Naive B cell (primary cell): ENCODE measurements at places on chromosomes 12 and 14.

DNA sequence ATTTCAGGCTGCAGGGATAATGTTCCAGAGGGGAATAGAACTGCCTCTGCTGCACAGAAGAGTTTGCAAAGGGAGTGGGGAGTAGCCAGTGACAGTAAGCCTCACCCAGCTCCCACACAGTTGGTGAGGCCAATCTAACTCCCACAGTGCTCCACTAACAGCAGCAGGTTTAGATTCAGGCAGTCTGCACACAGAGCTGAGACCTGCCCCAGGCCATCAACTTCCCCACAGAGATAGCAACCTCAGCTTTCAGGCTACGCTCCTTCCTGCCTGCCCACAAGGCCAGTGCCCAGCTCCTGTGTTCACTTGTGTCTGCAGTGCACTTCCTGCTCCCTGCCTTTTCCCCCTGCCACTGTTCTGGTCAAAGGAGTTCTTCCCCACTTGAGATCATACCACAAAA, 107.5 kb downstream of the TBC1D30 start:
- DNase-seq: no peak

DNA sequence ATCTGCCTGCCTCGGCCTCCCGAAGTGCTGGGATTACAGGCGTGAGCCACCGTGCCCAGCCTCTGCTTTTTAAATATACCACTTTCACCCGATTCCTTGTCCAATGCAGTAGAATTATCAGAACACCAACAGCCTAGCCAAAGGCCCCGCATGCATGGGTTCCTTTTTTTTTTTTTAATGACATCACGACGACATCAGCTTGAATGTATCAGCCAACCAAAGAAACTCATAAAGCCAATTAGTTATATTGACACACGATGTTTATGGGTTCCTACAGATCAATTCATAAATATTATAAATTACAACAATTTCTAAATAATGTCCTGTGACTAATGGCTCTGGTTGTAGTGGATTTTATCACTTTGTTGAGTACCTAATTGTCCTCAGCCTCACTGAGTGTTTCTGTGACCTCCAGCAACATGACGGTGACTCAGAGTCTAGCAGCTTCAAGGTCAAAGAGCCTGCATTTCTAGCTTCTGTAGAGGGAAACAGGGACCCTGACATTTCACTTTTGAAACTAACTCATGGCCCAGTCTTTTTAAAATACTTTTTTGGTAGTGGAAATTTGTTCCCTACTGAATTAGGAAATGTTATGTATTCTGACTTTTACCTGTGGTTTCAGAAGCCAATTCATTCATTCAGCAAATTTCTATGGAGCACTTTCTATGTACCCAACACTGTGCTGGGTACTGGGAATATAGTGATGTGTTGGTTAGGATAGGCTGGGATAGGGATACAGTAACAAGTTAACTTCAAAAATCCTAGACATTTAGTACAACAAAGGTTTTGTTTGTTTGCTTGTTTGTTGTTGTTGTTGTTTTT, 144.1 kb downstream of the SUDS3 start:
- no peak for DNase-seq

DNA sequence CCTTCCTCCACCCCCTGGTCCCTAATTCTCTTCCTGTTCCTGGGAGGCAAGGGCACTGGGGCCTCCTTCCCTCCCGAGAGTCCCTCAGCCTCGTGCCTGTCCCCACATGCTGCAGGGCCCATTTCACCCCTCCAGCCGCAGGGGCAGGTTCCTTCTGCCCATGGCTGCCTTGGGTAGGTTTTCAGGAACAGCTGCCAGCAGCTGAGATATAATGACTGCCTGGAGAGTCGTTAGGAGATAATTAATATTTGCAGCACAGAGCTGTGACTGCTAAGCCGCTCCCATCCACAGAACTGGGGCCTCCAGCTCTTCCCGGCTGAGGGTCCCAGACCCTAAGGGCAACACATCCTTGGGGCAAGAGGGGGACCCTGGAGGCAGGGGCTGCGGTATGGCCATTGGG, 211.9 kb upstream of the LHX5 start:
- no peak for DNase-seq

GRCh38 chr12:120481022-120481767, 11.6 kb upstream of the SRSF9 start:
- no peak for DNase-seq

GRCh38 chr12:76555231-76555767, 4.3 kb downstream of the OSBPL8 start:
- DNase-seq: no peak

- DNase-seq: no peak
Measured at GRCh38 chr14:66383257-66383656, 102.9 kb upstream of the CCDC196 start.

- no peak for DNase-seq
Measured at GRCh38 chr14:89032086-89032649, 207.7 kb downstream of the TTC8 start.

DNA sequence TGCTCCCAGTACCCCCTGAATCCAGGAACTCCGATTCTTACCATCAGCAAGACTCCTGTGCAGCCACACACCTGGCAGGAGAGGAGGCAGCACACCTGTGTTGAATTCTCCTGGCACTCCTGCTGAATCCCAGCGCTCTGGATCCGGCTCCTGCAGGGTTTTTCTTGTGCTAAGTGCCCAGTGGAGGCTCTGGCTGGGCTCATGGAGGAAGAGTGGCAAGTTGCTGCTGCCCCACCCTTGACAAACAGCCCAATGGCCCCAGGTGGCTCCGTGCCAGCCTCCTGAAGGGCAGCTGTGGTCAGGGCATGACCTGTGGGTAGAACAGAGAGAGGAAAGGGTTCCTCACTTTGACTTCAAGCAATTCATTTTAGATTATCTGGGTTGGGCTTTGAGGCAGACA, 20.0 kb downstream of the CRACR2A start:
- no peak for DNase-seq

DNA sequence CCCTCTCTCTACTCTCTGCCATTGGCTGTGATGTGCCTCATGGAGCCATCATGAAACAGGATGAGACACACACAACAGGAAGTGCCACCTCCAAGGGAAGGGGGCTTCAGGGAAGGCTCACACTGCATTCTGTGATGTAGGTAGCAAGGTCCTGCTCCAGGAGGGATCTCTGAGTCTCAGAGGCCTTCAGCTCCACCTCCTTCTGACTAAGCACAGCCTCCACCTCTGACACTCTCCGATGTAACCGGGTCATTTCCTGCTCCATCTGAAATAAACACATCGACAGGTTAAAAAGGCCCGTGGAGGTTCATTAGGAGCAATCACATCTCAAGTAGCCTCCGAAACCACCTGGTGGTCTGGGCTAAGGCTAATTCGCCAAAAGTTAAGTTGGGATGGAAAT, 93.3 kb downstream of the CIT start:
- no peak for DNase-seq

- DNase-seq: no peak
Measured at GRCh38 chr14:24315807-24316596, 4.7 kb downstream of the LTB4R start.

DNA sequence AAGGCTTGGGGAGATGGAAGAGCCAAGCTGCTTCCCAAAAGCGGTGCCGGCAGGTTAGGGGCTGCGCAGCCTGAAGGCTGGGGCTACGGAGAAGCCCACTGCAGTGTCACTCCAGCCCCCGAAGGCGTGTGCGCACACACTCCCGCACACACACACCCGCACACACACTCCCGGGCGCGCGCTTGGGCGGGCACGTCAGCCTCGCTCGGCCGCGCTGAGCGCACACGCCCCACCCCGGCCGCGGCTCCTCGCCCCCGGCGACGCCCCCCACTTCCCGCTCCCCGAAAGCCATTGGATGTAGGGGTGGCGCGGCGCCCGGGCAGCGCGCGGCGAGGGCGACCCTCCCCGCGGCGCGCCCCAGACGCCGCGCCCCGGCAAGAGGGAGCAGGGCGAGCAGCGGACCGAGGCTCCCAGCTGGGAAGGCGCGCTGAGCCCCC, at the start of gene KCNK10:
Gene KCNK10, minus strand, starts transcription at position 184 of the 437 bp plus-strand sequence. CDS start 471 bp downstream, outside the sequence.
- no peak for DNase-seq

DNA sequence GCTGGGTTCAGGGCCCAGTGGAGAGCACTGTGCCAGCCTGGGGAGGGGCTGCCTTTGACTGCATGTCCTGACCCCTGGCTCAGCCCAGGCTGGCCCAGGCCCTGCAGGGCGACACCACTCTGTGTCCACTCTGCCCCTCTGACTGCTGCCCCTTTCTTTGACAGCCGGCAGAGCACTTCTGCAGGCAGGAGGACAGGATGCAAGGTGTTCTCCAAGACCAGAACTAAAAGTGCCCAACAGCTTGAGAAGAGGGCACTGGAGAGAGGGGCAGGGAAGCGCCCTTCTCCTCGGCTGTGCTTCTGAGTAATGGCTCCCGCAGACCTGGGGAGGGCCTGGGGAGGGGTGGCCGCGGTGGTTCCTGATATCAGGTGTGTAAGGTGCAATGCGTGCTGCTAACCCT, 72.7 kb downstream of the WDR20 start:
- no peak for DNase-seq

DNA sequence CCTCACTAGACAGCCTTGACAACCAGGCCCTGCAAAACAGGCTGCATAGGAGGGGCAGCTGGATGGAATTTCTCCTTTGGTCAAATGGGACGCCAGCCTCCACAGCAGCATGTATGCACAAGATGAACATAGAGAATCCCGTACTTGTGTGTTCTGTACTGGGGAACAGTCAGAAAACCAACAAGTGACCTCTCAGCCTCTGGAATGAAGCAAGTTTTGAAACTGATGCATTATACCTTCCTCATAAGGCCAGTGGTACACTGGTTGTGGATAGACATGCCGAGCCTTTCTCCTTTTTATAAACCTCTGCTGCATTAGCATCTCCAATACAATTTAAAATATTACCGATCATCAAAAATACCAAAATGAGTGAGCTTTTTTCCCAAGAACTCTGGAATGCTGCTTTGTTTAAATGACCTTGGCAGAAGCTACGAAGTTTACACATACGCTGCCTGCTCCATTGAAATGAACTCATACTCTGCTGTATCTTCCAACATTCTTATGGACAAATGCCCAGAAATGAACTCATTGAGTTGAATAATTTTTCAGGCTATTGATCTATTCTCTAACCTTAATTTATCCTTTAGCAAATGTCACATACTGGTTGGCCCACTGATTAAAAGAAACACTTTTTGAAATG, 47.6 kb upstream of the FERMT2 start:
- no peak for DNase-seq

DNA sequence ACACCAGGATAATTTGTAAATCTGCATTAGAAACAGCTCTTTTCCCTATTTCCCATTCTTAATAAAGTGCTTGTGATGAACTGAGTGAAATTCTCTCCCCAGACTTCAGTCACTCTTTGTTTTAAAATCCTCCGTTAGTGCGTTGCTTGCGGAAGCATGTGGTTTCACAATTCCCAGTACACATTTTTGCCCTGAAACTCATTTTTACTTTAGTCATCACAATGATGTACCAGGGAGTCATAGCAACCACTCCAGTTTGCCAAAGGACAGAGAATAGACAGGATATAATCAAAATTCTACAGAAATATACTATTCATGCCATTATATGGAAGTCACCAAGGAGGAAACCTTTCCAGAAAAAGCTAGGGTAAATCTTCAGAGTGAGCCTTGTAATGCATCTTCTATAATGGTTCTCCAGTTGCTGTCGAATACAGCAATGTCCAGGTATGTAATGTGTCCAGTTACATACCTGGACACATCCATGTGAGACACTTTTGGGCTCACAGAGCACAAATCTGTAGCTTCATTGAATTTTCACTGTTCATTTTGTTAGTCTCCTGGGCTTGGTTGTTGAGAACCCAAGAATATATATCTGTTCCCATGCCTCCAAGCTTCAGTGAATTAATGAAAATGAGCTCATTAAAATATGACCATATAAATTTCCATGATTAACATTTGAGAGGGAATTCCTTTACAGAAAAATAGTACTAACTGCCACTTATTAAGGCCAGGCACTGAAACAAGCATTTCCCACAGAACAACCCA, 57.8 kb downstream of the GPR135 start:
- no peak for DNase-seq

DNA sequence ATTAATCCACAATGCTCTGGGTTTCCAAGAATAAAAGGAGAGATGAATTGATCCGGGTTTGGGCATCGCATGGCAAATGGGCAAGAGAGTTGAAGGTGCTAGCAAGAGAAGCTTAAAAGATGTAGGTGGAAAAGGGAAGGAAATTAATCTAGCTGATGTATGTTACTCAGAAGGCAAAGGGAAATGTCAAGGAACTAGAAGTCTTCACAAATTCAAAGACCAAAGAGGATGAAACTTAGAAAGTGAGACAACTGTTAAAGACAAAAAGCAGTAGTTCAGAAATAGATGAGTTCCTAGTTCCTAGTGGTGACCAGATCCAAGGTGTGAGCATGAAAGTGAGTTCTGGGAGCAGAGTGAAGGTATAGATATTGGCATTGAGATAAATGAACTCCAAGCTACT, 228.3 kb downstream of the SEC23A start:
- DNase-seq: no peak

- DNase-seq: no peak
Measured at GRCh38 chr12:117309276-117309925, 52.0 kb downstream of the NOS1 start.

DNA sequence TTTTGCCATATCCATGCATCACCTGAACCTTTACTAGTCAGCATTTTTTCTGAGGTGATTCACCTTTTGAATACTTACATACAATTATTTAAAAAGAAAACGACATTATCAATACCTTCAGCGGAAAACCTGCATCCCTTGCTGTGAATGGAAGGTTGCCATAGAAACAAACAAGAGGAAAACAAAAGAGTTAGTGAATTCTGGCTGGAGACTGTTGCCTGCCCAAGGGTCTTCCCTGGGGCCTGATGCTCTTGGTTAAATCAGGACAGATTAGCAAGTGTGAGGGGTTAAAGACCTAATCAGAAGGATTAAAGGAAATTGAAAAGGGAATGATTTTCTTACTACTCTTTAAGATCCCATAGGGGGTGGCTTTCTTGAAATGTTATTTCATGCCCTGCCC, 96.0 kb upstream of the WSCD2 start:
- DNase-seq: no peak

GRCh38 chr12:66925083-66925482, 246.2 kb upstream of the GRIP1 start:
- DNase-seq: no peak

- no peak for DNase-seq
Measured at GRCh38 chr14:35879151-35879648, 53.1 kb downstream of the BRMS1L start.

GRCh38 chr14:33836900-33837577, 113.8 kb downstream of the EGLN3 start:
- no peak for DNase-seq

DNA sequence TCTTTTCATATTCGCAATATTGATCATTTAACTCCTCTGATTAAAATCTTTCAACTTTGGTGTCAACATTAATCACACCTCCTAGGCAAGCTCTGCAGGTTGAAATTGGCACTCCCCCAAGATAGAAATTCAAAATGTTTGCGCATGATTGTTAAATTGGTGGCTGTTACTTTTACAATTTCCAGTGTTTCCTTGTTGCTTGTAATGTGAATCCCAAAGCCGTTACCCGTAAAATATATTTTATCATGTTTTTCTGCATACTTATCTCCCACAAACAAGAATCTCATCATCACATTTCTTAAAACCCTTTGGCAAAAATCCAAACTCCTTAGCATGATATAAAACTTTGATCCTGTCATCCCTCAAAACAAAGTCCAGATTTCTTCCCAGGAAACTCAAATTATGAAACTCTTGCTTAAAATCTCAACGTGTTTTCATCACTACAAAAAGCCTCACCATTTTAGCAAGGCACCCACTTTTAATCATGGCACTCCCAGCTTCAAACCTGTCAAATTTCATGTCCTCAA, 14.7 kb downstream of the RTL1 start:
- DNase-seq: no peak

- no peak for DNase-seq
Measured at GRCh38 chr14:92582706-92583452, 69.3 kb downstream of the RIN3 start.

- DNase-seq: no peak
Measured at GRCh38 chr14:42011221-42011620, 404.5 kb downstream of the LRFN5 start.
